ENCODE measurements at places on chromosomes 6 and 20. TPM values are rescaled to one million over a fixed set of nuclear protein-coding genes. Genes with fewer than 3 reads are reported as not detected.

BMP7 gene
- total RNA-seq: not detected

TFAP2C gene
- total RNA-seq: not detected

ENTPD6 gene
- 48.8 TPM for total RNA-seq

RAD21L1 gene
- not detected for total RNA-seq

CST2 gene
- total RNA-seq: not detected

PTCHD4 gene
- not detected for total RNA-seq

TREM1 gene
- total RNA-seq: not detected

C6orf58 gene
- not detected for total RNA-seq

RNF39 gene
- not detected for total RNA-seq

CYP21A2 gene
- 0.39 TPM for total RNA-seq

TFAP2D gene
- total RNA-seq: not detected

WFDC12 gene
- not detected for total RNA-seq

GRCh38 chr6:120894077-120894476 is 440.2 kb downstream of the TBC1D32 start:
- no peaks in the 10 kb centered on the region for H3K27me3 ChIP-seq
- H3K4me3 ChIP-seq: no peak overlapping the region
- H3K4me1 ChIP-seq: no peaks in the 10 kb centered on the region
- no peaks in the 10 kb centered on the region for H3K36me3 ChIP-seq
- no peak for DNase-seq
- no peak overlapping the region for H3K27ac ChIP-seq

GRCh38 chr6:144379356-144379755 is 94.2 kb downstream of the UTRN start:
- H3K27me3 ChIP-seq: no peaks in the 10 kb centered on the region
- no peak overlapping the region for H3K27ac ChIP-seq
- peaks cover 51% of the 10 kb centered on the region for H3K36me3 ChIP-seq
- no peak for DNase-seq

DNA sequence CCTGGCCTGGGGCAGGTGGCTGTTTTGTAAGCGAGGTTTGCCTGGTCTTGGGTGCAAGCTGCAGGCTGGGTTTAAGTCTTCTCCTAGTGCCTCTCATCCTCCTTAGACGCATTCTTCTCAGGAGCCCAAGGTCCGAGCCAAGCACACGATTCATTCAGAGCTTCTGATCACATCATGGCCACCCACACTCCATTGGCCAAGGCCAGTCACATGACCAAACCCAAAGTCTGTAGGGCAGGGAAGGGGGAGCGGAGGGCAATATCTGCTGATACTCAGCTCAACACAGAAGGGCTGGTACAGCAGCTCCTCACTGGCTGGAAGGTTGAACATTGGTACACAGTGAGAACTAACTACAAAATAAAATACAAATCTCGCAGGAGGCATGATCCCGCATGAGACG is 177.2 kb upstream of the AFDN start:
- no peak overlapping the region for H3K4me3 ChIP-seq
- no peaks in the 10 kb centered on the region for H3K36me3 ChIP-seq
- H3K4me1 ChIP-seq: no peaks in the 10 kb centered on the region
- H3K27ac ChIP-seq: no peak overlapping the region
- no peak for DNase-seq

GRCh38 chr6:164741938-164742451 is 567.4 kb downstream of the C6orf118 start:
- H3K4me1 ChIP-seq: no peaks in the 10 kb centered on the region
- no peaks in the 10 kb centered on the region for H3K27me3 ChIP-seq
- no peak overlapping the region for H3K27ac ChIP-seq
- H3K36me3 ChIP-seq: no peaks in the 10 kb centered on the region
- no peak for DNase-seq

- H3K4me1 ChIP-seq: peaks cover 43% of the 10 kb centered on the region
- no peak overlapping the region for H3K4me3 ChIP-seq
- H3K27me3 ChIP-seq: no peaks in the 10 kb centered on the region
- peaks cover 66% of the 10 kb centered on the region for H3K36me3 ChIP-seq
- DNase-seq: no peak
Measured at GRCh38 chr20:34368547-34368946, 5.5 kb downstream of the ITCH start.

- no peaks in the 10 kb centered on the region for H3K4me1 ChIP-seq
- no peak for DNase-seq
- no peaks in the 10 kb centered on the region for H3K27me3 ChIP-seq
- H3K4me3 ChIP-seq: no peak overlapping the region
- H3K36me3 ChIP-seq: no peaks in the 10 kb centered on the region
- H3K27ac ChIP-seq: no peak overlapping the region
Measured at GRCh38 chr6:54427396-54427937, 119.2 kb downstream of the TINAG start.

DNA sequence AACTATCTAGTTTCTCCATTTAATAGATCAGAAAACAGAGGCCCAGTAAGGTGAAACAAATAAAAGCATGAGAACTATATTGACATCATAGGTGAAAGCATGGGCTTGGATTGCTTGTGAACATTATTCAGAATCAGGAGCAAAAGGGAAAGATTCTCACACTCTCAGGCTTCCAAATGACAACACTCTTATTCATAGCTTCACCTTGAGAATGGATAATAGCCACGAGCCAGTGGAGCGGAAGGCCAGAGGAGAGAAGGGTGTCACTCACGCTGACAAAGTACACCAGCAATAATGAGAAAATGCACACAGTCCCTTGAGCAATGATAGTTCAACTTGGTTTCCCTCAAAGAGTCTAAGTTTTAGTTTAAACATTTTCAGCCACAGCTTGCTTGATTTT is 339.0 kb downstream of the TPBG start:
- H3K4me3 ChIP-seq: no peak overlapping the region
- no peaks in the 10 kb centered on the region for H3K27me3 ChIP-seq
- H3K27ac ChIP-seq: no peak overlapping the region

- H3K27me3 ChIP-seq: no peaks in the 10 kb centered on the region
- H3K27ac ChIP-seq: no peak overlapping the region
- DNase-seq: no peak
- no peaks in the 10 kb centered on the region for H3K36me3 ChIP-seq
- H3K4me3 ChIP-seq: no peak overlapping the region
- no peaks in the 10 kb centered on the region for H3K4me1 ChIP-seq
Measured at GRCh38 chr6:4459996-4460395, 316.2 kb upstream of the CDYL start.

- H3K27ac ChIP-seq: no peak overlapping the region
- H3K36me3 ChIP-seq: no peaks in the 10 kb centered on the region
- no peak overlapping the region for H3K4me3 ChIP-seq
- DNase-seq: no peak
- no peaks in the 10 kb centered on the region for H3K4me1 ChIP-seq
Measured at GRCh38 chr20:17248224-17248623, 21.4 kb downstream of the PCSK2 start.

DNA sequence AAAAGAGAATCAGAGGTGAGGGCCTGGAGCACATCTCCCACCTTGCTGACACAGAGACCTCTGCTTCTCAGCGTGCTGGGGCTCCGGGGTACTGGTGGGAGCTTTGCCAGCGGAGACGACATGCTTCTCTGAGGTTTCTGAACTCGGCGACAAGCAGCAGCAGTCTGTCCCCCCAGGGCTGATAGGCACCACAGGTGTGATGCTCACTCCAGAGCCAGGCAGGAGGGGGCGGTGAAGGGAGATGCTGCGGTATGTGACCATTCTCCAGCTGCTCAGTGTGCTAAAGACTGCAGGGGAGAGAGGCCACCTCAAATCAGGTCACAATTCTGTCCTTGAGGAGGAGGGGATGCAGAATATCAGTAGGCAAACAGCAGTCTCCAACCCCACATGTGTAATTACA is 219.9 kb downstream of the ALDH8A1 start:
- peaks cover 24% of the 10 kb centered on the region for H3K27me3 ChIP-seq
- no peak overlapping the region for H3K27ac ChIP-seq
- H3K4me1 ChIP-seq: no peaks in the 10 kb centered on the region
- no peak for DNase-seq

DNA sequence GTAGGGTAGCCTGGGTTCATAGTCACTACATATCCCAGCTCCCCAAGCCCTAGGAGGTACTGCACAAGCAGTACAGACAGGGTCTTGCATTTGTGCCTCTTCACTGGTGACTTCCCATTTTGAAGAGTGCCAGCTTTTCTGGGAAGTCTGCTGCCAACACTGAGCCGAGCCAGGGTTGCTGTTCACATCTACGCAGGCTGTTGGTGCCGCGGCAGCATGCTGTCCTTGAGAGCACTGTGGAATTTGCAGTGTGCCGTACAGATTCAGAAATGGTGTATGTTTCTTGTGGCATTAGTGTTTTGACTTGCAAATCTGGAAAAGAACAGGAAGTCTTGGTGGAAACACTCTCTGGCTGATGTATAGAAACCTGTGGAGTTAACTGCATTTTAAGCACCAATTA is 67.5 kb downstream of the JARID2 start:
- H3K36me3 ChIP-seq: peaks cover 45% of the 10 kb centered on the region
- DNase-seq: no peak
- no peak overlapping the region for H3K27ac ChIP-seq
- H3K4me1 ChIP-seq: peaks cover 72% of the 10 kb centered on the region

- no peak overlapping the region for H3K27ac ChIP-seq
- DNase-seq: no peak
- peaks cover 50% of the 10 kb centered on the region for H3K36me3 ChIP-seq
- no peak overlapping the region for H3K4me3 ChIP-seq
Measured at GRCh38 chr20:37305839-37306238, 16.4 kb downstream of the MANBAL start.

GRCh38 chr20:60123652-60124051 is 165.4 kb downstream of the CDH26 start:
- no peaks in the 10 kb centered on the region for H3K36me3 ChIP-seq
- no peak overlapping the region for H3K27ac ChIP-seq

- DNase-seq: no peak
- peak overlapping the region; percentile 62 for H3K4me3 ChIP-seq
- H3K27me3 ChIP-seq: peaks cover 63% of the 10 kb centered on the region
- H3K4me1 ChIP-seq: peaks cover 11% of the 10 kb centered on the region
Measured at GRCh38 chr20:3082306-3082951, 2.1 kb downstream of the AVP start.

- no peaks in the 10 kb centered on the region for H3K4me1 ChIP-seq
- no peak overlapping the region for H3K4me3 ChIP-seq
- H3K27ac ChIP-seq: no peak overlapping the region
- no peak for DNase-seq
- no peaks in the 10 kb centered on the region for H3K36me3 ChIP-seq
Measured at GRCh38 chr6:148358196-148358785, 15.7 kb downstream of the SASH1 start.

DNA sequence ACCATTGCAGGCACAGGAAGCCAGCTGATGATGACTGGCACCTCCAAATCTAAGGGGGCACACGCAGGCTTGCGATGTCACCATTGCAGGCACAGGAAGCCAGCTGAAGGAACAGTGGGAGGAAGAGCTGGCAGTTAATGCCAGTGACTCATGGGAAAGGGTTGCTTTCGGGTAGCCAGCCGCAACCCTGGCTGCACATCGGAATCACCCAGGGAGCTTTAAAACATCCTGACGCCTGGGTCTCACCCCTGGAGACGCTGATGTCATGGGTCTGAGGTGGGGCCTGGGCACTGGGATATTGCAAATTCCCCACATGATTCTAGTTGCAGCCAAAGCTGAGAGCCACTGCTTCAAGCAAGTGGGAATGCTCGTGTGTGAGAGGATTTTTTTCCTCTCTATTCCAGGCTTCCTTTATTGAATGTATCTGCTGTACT is 16.1 kb upstream of the CCN6 start:
- no peak overlapping the region for H3K4me3 ChIP-seq
- H3K36me3 ChIP-seq: peaks cover 6% of the 10 kb centered on the region
- H3K27ac ChIP-seq: peak overlapping the region; percentile 29
- peaks cover 67% of the 10 kb centered on the region for H3K4me1 ChIP-seq
- no peaks in the 10 kb centered on the region for H3K27me3 ChIP-seq
- DNase-seq: no peak

DNA sequence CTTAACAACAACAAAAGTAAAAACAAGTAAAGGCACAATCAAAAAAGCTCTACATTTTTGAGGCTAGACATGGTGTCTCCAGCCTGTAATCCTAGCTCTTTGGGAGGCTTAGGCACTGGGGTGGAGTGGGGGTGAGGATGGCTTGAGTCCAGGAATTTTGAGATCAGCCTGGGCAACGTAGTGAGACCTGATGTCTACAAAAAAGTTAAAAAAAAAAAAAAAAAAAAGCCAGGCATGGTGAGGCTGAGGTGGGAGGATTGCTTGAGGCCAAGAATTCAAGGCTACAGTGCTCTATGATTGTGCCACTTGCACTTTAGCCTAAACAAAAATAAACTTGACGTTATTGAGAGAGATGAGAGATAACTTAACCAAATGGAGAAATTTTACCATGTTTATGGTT is 60.1 kb downstream of the QKI start:
- H3K4me3 ChIP-seq: no peak overlapping the region
- peaks cover 11% of the 10 kb centered on the region for H3K4me1 ChIP-seq
- DNase-seq: no peak

- H3K4me1 ChIP-seq: peaks cover 11% of the 10 kb centered on the region
- H3K27ac ChIP-seq: peak overlapping the region; percentile 87
- H3K27me3 ChIP-seq: peaks cover 28% of the 10 kb centered on the region
- DNase-seq: peak; percentile 53
- peak overlapping the region; percentile 90 for H3K4me3 ChIP-seq
Measured at GRCh38 chr6:27176523-27177484, 70.7 kb upstream of the PRSS16 start.

- peak overlapping the region; percentile 69 for H3K27ac ChIP-seq
- peaks cover 34% of the 10 kb centered on the region for H3K36me3 ChIP-seq
- peak overlapping the region; percentile 13 for H3K4me3 ChIP-seq
- DNase-seq: no peak
Measured at GRCh38 chr6:142886431-142887170, 58.4 kb downstream of the HIVEP2 start.

GRCh38 chr6:165721356-165721755 is 58.3 kb upstream of the PDE10A start:
- H3K27me3 ChIP-seq: peaks cover 17% of the 10 kb centered on the region
- DNase-seq: no peak
- H3K27ac ChIP-seq: no peak overlapping the region
- no peaks in the 10 kb centered on the region for H3K36me3 ChIP-seq
- H3K4me3 ChIP-seq: no peak overlapping the region
- peaks cover 2% of the 10 kb centered on the region for H3K4me1 ChIP-seq

DNA sequence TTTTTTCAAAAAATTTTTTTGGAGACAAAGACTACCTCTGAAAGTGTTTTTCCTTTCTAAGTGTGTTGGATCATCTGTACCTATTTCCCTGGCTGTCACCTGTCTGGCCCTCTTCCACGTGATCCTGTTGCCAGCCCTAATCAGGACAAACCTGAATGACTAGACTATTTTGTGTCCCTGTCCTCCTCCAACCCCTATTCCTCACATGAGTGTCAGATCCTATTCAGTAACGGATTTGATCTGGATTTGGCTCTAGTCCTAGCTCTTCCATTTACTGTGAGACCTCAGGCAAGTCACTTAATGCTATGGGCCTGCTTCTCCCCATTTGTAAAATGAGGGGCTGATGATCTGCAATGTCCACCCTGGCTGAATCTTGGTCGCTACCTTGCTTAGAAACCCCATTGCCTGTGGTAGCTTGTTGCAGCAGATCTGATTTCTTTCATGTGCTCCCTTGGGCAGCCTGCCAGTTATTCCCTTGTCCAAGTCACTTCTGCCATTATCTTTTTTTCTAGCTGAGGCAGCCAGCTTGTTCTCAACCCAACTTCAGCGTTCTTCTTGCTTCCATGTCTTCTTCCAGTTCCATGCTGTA is 4.8 kb downstream of the PHF20 start:
- H3K4me3 ChIP-seq: no peak overlapping the region
- H3K36me3 ChIP-seq: peaks cover 45% of the 10 kb centered on the region
- H3K27ac ChIP-seq: no peak overlapping the region
- H3K27me3 ChIP-seq: no peaks in the 10 kb centered on the region
- no peak for DNase-seq

GRCh38 chr20:53707371-53708055 is 113.9 kb upstream of the ZNF217 start:
- H3K4me3 ChIP-seq: peak overlapping the region; percentile 64
- no peaks in the 10 kb centered on the region for H3K36me3 ChIP-seq
- no peaks in the 10 kb centered on the region for H3K27me3 ChIP-seq
- H3K27ac ChIP-seq: peak overlapping the region; percentile 97
- H3K4me1 ChIP-seq: peaks cover 45% of the 10 kb centered on the region
- no peak for DNase-seq

- no peak for DNase-seq
- peaks cover 18% of the 10 kb centered on the region for H3K4me1 ChIP-seq
Measured at GRCh38 chr6:42522942-42523814, 40.7 kb upstream of the UBR2 start.

Data from activated T-helper 2 cell treated with anti-CD3 and anti-CD28 coated beads, Interferon-gamma antibody, Interleukin-2, Interleukin-4, amounts not matched to agents 10 μg/mL and 5 μg/mL and 100 μg/mL, durations not matched to agents 14 hours and 24 hours and 36 hours (primary cell).